ENCODE measurements at places on chromosomes 12 and 14.

DNA sequence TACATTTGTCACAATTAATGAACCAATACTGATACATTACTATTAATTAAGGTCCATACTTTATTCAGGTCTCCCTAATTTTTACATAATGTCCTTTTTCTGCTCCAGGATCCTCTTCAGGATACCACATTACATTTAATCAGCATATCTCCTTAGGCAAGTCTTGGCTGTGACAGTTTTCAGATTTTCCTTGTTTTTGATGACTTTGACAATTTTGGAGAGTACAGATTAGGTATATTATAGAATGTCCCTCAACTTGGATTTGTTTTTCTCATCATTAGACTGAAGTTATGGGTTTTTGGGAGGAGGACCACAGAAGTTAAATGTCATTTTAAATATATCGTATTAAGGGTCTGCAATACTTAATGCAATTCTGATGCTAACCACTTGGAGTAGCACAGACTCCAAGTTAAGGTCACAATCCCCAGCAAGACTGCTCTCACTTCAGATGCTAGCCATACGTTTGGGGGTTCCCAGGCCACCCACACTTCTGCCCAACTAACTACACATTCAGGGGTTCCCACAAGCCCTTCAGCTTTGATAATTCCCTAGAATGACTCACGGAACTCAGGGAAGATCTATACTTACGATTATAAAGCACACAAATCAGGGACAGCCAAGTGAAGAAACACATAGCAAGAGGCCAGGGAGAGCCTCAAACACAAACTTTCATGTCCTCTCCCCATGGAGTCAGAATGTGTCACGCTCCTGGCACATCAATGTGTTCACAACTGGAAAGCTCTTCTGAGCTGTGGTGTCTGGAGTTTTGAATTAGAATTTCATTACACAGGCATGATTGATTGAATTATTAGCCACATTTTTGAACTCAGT, 17.0 kb upstream of the NUBPL start:
- no peak for DNase-seq

DNA sequence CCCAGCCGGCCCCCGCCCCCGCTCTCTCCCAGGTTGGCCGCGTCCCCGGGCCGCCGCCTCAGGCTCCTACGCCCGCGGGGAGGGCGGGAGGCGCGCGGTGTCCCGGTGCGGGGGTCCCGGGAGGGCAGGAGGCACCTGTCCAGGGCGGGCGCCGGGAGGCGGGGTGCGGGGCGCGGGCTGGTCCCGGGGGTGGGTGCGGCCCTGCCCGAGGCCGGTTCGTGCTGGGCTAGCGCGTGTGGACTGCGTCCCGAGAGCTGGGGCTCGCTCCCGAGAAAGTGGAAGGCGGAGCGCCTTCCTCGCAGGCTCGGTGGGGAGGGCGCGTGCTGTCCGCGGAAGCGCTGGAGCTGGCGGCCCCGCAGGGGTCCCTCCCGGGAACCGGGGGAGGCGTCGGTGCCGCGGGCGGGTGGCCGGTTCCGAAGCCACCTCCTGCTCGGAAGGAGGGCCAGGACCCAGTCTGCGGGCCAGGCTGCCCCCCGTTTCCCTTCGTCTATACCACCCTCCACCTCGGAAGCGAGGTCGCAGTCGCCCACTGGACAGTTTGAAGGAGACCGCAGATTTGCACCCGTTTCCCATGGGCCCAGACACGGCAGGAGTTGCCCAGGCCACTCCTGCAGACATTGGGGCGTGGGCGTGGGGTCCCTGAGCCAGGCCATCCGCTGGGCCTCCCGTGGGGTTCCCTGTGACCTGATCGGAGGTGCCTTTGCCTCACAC, 636 bp downstream of the ZFYVE21 start:
- no peak for DNase-seq

DNA sequence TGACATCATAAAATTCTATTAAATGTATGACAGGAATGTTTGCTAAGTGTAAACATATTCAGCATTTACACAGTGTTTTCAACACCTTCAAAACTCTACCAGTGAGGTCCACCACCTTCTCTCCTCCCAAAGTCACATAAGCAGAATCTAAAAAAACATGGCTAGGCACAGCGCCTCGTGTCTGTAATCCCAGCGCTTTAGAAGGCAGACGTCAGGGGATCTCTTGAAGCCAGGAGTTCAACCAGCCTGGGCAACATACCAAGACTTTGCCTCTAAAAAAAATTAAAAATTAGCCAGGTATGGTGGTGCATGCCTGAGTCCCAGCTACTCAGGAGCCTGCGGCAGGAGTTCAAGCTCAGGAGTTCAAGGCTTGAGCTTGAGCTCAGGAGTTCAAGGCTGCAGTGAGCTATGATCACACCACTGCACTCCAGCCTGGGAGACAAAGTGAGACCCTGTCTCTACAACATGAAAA, 30.0 kb downstream of the NUMB start:
- DNase-seq, result no peak

DNA sequence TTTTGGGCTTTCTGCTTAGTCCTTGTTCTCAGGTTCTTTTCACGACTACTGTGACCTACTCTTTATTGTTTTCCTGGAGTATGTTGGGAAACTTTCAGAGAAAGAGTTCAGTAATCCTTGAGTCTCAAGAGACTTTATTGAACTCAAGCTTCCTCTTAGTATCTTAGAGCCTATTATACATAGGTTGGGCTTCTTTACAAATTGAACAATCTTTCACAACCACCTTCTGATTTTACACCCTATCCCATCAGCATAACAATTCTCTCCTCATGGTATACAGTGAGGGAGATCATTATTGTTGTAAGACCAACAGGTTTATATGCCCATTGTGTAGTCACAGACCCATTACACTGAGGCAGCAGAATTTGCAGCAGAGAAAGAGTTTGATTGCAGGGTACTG, 193.2 kb upstream of the IGF1 start:
- DNase-seq, result no peak

DNA sequence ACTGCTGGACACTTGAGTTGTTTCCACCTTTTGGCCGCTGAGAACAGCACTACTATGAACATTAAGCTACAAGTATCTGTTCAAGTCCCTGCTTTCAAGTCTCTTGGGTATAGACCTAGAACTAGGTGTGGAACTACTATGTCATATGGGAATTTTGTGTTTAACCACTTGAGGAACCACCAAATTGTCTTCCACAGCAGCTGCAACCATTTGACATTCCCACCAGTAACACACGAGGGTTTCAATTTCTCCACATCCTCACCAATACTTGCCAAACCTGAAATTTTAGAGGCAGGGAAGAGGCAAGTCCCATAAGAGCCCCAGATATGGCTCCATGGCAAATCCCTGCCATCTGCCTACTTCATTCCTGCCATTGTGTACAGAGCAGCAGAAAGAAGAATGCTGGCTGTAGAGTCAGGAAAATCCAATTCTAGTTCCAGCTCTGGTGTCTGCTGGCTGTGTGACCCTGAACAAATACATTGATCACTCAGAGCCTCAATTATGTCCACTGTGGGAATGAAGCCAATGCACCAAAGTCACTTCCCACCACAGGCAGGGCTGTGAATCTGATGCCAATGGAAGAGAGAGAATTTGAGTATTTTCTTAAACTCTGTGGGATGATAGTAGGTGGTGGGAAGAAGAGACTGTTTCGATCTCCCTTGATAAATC, 17.8 kb downstream of the PITPNM2 start:
- DNase-seq, result no peak

- DNase-seq, result peak; percentile 28
Measured at GRCh38 chr14:65303190-65303898, 109.2 kb upstream of the FUT8 start.

DNA sequence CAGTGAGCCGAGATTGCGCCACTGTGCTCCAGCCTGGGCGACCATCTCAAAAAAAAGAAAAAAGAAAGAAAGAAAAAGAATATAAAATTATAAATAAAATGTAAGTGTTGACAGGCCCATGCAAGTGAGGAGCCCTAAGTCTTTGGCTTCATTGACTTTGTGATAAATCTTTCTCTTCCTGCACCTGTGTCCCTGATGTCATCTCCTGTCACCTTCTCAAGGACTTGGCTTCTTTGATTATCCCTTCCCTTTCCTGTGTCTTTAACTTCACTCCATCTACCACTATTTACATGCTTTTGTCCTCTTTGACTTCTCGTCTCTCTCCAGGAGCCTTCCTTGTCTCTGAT, 33.6 kb upstream of the WNK1 start:
- DNase-seq, result no peak

DNA sequence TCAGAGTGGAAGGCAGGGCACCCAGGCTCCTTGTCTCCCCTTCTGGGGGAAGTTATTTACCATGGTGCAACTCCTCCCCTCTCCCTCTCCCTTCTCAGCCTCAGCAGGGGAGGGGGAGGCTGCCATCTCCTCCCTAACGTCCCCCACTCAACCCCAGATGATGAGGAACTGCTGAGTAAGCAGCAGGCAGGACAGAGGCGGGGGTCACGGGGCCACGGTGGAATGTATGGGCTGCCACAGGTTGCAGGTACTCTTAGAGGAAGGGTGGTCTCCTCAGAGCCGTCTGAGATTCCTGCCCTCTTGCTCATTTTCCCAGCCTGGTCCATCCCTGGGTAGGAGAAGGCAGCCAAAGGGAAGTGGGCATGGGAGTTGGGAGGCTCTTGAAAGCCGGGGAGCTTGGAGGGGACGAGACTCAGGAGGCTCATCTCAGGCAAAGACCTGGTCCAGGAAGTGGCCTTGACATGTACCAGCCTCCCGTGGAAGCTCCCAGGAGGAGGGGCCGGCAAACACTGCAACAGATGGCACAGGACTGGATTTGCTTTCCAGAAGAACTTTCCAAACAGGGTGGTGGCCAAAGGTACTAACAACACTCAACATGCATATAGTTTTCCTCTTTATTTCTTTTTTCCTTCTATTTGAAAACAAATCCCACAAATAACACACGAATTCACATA, 19.0 kb downstream of the RIN3 start:
- no peak for DNase-seq

DNA sequence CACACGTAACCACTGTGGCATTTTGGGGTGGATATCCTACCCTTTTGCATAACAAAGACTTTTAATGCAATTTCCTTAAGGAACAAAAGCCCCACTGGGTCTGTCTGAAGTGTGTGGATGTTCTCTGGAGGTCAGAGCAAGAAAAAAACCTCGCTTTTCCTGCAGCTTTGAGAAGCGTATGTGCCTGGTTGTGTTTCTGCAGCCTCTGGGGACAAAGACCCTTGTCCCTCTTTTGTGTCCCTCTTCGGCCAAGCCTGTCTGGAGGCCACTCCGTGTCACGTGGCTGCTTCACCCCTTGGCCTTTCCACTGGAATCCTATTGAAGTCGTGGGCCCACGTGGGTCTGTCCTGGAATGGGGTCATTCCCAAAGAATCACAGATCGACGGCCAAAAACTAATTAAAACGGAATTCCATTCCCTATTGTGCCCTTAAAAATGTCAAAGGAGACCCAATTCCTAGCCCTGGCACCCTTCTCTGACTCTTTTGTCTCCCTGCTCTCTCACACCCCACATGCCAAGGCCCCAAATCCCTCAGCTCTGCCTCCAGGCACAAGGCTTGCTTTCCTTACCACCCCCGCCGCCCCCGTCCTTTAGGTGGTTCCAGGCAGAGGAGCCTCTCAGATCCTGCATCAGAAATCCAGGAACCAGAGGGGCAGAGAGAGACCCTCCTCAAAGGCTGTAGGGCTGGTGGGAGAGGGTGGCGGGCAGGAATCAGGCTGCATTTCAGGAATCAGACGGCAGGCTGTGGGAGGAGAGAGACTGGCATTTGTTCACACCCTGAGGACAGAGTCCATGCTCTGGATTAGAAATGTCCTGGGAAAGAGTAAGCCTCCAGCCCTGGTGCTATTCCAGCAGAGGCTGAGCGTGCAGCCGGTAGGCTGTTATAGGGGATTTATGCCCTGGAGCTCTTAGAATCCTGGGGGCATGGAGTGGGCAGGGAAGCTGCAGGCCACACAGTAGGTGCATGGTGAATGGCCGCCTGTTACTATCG, 12.6 kb upstream of the CYP46A1 start:
- DNase-seq, result no peak

GRCh38 chr12:109446869-109447268, 30.2 kb downstream of the KCTD10 start:
- DNase-seq, result no peak

DNA sequence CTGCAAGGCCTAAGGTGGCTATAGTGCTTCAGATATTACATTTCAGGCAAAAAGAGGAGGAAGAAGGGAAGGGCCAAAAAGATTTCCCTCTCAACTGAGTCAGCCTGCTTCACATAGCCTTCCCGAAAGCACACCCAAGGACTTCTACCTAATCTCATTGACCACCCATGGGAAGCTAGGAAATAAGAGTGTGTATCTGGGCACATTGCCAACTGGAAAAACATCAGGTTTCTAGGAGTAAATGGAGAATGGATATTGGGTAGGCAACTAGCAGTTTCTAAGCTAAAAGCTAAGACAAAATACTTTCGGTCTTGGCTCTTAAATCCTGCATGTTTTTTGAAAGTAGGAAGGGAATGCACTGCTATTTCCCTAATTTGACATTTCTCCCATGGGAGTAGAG, 221.7 kb upstream of the GRIP1 start:
- DNase-seq, result no peak

DNA sequence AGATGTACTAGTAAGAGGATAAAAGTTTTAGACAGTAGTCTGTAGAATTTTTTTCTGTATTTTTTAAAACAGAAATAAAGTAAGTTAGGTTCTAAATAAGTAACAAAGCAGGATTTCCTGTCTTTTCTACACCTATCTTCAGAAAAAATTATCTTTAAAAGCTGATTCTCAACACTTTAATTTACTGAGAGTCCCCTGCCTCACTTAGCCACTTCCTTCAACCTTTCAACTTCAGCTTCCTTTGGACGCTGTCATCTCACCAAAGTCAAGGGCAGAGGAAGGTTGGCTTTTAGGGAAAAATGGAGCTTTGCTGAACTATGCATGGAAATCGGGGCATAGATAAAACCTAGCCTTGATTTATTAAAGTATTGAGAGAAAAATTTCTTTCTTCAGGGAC, 44.9 kb upstream of the CERS5 start:
- DNase-seq, result no peak

DNA sequence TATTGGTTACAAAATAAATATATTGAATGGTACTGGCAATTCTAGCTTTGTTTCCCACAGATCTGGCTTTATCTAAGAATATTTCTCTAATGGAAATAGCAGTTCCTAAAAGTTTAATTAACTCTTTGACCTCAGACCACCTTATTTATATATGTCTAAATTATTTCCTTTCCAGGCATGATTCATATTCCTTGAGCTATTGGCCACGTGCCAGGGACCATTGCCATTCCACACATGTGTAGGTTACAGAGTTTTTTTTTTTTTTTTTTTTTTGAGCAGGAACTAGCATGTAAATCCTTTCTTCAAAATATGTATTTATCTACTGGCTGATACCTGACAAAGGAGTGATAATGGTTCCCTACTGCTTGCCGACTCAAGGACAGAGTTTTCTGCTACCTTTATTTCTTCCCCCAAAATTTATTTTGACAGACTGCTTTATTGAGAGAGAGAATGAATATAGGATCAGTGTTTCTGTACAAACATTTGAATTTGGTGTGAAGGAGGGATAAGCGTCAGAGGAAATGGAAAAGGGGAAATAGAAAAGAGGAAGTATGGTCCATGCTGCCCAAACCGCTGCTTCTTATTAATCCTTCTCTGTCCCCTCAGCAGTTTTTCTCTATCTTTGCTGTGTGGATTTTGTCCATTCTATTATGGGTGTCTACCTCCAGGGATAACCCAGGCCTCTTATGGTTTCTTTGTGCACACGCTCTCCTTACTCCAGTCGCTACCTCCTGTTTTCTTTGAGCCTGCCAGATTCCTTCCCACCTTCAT, 36.4 kb downstream of the PDE3A start:
- no peak for DNase-seq

GRCh38 chr12:96197503-96198272, 3.5 kb downstream of the ELK3 start:
- DNase-seq, result no peak

Data from activated CD4-positive, alpha-beta T cell treated with anti-CD3 and anti-CD28 coated beads for 48 hours (primary cell).